ENCODE measurements at places on chromosomes 6 and 20.

- no peak for DNase-seq
Observed at GRCh38 chr20:25035921-25036320, 22.0 kb downstream of the ACSS1 start.

DNA sequence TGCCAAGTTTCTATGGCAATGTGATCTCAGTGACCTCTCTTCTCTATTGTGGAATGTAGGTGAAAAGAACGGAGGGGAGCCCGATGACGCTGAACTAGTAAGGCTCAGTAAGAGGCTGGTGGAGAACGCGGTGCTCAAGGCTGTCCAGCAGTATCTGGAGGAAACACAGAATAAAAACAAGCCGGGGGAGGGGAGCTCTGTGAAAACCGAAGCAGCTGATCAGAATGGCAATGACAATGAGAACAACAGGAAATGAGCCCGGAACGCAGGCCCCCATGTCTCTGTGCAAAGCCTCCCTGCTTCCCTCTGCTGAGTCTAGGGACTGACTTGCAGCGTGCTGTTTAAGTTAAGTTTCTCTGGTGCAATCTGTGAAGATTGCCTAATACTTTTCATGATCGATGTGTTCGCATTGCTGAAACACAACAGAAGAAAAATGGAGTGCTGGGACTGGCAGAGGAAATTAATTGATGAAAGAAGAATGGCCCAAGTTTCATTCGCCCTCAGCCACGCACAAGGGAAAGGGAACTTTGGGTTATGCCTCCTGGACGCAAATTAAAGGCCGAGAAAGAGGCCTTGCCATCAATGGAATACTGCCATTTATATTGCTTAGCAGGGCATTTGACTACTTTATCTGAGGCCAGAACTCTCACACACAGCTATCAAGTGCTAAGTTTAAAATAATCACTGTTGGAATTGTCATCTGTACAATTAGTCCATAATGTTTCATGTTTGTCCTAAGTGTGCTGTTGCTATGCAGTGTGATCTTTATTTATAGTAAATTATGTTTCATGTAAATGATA, 146.4 kb downstream of the AKAP7 start:
- peak; percentile 32 for DNase-seq

GRCh38 chr6:148891405-148891783, 144.6 kb downstream of the UST start:
- no peak for DNase-seq

GRCh38 chr6:105831311-105832097, 254.6 kb upstream of the PRDM1 start:
- DNase-seq = no peak

GRCh38 chr6:74899416-74899815, 306.4 kb downstream of the COL12A1 start:
- DNase-seq = no peak
